Iris pigment epithelial cell (primary cell): ENCODE measurements at places on chromosomes 6 and 20.

- DNase-seq = peak; percentile 55
These were observed 9.7 kb downstream of the NOL7 start for GRCh38 chr6:13624871-13625288.

- peak; percentile 15 for DNase-seq
These were observed 87.8 kb upstream of the ARMC2 start for GRCh38 chr6:108760126-108761050.

- peak; percentile 82 for DNase-seq
These were observed 706 bp downstream of the ZNF184 start for GRCh38 chr6:27472182-27472616.

- no peak for DNase-seq
These were observed 62.9 kb upstream of the ADGRG6 start for GRCh38 chr6:142238881-142239280.

DNA sequence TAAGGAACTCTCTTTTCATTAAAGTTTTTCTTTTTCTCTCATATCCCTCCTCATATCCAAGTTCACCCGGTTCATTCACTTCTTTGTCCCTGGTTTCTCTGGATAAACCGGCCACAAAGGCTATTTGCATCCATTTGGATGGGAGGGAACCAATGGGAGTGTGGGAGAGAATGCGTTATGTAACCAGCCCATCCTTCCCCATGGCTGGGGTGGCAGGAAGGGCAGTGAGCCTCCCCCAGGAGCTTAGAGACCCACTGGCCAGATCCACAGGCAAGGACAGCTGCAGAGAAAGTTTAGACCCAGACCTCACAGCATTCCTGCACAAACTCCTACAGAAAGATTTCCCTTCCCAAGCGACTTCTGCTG is 10.7 kb downstream of the CASS4 start:
- no peak for DNase-seq

DNA sequence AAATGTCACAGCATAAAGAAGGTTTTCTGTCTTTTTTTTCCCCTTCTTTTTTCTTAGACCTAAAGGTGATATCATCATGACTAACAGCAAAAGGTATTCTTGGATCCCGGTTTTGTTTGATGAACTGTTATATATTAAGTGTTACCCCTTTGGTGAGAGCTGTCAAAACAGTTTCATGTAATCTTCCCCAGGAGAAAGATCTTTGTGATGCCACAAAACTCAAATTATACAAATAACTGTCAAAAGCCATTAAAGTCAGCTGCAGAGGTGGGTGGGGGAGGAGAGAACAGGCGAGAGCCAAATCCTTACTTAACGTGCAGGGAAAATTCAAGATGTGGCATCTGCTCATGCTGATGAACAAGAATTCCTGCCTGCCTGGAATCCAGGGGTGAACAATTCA is 258.2 kb downstream of the BMP7 start:
- no peak for DNase-seq

GRCh38 chr20:34364223-34364506 is 1.1 kb downstream of the ITCH start:
- DNase-seq = no peak

DNA sequence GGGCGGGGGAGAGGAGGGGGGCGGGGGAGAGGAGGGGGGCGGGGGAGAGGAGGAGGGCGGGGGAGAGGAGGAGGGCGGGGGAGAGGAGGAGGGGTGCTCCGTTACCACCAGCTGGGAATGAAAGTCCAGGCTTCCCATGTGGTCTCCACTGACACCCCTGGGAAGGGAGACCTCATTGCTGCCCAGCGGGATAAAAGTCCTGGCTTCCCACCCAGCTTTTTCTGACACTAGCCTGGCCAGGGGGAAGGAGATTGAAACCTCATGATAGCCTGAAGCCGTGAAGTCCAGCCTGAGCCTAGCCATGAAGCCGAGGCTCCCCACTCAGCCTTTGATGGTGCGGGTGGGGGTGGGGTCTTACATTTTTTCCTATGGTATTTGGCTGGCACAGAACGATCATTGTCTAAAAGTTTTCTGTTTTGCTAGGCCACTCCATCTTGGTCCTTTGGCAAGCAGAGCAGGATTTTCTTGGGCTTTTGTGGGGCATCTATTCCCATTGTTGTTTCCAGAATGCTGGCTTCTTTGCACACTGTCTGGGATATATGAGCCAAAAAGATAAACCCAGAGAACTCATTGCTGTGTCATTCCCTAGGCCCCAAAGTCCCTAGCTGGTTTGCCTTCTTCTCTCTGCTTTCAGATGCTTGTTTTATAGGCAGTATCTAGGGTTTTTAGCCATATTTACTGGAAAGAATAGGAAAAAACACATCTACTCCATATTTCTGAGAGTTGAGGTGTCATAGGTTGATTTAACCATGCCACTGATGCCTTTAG is 67.9 kb upstream of the RNF24 start:
- no peak for DNase-seq

DNA sequence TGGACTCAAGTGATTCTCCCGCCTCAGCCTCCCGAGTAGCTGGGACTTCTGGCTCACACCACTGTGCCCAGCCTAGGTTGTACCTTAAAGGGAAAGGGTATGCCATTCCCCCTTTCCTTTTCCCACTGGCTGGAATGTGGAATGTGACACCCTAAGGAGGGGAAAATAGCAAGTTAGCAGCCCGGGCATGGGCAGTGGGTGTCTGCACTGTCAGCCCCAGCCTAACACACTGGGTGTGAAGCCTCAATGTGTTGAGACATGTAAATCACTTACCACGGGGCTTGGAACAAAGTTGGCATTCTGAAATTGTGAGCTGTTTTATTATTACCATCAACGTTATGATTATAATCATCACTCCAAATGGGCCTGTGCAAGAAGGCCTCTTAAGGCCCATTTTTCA is 80.8 kb upstream of the PTPN1 start:
- DNase-seq = no peak

- DNase-seq = no peak
These were observed 112.8 kb upstream of the ARMC2 start for GRCh38 chr6:108735310-108736001.

GRCh38 chr20:3146732-3147341 is 12.8 kb downstream of the FASTKD5 start:
- peak; percentile 17 for DNase-seq

DNA sequence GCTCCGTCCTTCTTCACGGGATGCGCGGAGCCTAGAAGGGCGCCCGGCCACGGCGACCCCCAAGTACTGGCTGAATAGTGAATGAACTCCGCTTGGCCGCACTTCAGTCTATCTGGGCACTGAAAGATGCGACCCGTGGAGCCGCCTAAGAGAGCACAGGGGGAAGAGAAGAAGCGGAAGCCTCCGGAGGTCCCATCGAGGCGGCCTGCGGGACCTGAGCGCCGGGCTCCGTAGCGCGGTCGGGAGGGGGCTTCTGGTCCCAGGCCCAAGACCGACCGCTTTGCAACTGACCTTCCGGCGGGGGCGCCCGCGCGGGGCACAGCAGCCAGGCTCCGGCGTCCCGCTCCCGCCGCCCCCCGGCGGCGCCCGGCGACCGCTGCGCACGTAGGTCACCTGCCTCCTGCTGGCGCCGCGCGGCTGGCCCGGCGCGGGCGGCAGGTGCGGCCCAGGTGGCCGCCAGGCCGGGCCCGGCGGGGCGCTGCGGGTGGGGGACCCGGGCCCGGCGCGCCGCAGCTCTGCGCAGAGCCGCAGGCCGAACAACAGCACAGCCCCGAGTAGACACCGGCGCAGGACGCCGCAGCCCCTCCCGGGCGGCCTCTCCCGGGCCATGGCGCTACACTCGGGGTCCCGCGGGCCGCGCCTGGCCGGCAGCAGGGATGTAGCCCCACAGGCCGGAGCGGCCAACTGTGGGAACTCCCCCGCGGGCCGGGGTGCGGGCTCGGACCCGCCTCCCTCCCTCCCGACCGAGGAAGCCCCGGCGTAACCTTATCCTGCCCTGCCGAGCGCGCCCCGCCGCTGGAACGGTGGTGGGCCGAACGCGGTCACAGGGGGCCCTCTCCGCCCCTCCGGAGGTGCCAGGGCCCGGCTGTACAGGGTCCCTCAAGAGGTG is at the start of gene METTL24:
METTL24 (minus strand) TSS at position 686 of the 889 bp plus-strand sequence; CDS start at position 609, 77 bp downstream.
- DNase-seq = no peak

DNA sequence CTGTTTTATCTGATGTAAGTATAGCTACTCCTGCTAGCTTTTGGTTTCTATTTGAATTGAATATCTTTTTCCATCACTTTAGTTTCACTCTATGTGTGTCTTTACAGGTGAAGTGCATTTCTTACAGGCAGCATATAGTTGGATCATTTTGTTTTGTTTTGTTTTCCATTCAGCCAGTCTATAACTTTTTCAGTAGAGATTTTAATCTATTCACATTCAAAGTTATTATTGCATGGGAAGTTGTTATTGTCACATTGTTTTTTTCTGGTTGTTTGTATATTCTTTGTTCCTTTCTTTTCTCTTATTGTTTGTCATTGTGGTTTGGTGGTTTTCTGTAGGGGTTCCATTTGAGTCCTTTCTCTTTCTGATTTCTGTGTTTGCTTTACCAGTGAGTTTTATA is 151.2 kb downstream of the PDE10A start:
- DNase-seq = no peak

DNA sequence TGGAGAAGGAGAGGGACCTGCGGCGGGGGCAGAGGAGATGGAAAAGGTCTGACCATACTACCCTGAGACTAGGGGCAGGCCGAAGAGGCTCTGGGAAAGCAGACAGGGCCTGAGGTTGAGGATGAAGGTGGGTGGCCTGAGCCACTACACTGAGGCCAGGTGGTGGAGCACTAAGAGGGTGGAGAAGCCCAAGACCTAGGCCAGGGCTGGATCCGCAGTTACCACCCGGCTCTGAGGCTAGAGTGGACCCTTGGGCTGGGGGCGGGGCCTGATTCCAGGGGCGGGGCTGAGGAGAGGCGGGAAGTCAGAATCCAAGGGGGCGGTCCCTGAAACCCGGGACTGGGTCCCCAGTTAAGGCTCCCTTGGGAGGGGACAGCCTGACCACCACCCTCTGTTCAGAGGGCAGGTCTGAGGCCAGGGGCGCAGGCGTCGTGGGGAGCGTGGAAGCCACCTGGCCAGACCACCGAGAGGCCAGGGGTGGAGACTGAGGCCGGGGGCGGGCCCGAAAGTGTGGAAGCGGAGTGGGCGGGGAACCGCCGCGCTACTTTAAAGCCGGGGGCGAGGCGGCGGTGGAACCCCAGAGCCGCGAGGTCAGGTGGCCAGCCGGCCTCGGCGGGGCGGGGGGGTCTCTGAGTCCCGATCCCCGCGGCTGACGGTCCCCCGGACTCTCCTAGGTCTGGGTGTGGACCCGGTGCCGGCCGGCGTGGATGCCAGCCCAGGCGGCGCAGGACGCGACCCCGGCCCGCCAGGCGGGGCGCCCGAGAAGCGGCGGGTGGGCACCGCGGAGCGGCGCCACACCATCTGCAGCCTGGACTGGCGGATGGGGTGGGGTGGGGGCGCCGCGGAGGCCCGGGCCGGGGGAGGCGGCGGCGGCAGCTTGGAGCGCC is 8.3 kb downstream of the CCM2L start:
- no peak for DNase-seq

GRCh38 chr6:41370488-41371111 is 35.2 kb downstream of the NCR2 start:
- DNase-seq = no peak

GRCh38 chr6:15550546-15551123 is 112.2 kb downstream of the DTNBP1 start:
- no peak for DNase-seq

DNA sequence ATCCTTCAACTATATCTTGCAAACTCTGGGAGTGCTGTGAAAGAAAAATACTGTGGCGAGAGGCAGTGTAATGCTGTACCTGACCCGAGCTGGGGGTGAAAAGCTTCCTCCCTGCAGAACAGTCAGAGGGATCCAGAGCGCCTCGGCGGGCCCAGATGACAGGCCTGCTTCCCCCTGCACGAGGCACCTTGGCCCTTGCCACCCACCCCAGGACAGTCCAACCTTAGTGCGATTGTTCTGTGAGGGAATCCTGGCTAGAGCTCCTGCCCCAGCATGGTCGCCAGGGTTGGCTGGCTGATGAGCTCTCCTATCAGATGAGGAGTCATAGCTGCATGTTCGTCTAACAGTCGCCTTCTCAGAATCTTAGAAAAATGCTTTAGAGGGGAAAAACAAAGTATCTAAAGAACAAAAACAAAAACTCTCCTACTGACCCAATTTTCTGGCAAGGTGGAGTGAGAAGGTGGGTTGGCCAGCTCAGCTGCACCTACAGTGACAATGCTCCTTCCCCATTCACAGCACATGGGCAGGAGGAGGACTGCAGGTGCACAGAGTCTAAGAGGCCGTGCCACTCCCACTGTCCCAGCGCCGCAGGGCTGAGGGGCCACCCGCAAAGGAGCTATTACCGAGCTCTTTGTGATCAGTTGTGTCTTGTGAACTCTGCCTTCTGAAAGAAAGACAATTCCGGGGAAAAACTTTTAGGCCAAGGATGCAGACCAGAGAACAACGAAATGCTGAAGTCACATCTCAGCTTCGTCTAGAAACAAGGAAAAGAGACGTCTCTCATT is 28.6 kb upstream of the GPR6 start:
- DNase-seq = no peak

DNA sequence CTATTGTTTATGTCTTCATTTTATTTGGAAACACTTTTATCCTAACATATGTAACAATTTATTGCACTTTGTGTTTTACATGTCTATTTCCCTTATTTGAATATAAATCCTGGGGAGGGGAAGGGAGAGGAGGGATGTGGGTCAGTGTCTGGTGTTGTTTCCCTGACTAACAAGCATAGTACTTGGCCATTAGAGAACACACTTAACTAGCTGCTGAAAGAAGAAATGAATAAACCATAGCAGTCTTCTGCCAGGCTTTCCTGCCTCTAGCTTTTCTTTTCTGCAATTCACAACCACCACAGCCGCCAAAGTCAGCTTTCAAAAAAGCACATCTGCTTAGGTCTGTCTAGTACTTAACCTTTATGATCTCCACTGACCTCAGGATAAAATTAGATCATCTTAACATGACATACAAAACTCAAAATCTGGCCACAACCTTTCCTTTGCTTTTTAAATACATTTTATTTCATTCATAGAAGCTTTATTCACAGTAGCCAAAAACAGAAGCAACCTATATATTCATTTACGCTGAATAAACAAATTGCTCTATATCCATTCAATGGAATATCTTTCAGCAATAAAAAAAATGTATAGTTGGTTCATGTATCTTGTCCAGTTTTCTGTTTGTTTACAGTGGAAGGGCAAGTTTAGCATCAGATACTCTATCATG is 16.3 kb downstream of the PDSS2 start:
- DNase-seq = no peak
